ENCODE measurements at places on chromosomes 2 and 18.

GRCh38 chr2:64837116-64837731 is 152.0 kb upstream of the SLC1A4 start:
- no peak for DNase-seq
- no peaks in the 10 kb centered on the region for H3K27me3 ChIP-seq
- no peak overlapping the region for H3K4me3 ChIP-seq
- H3K36me3 ChIP-seq = no peaks in the 10 kb centered on the region
- H3K4me1 ChIP-seq = peaks cover 7% of the 10 kb centered on the region
- no peak overlapping the region for H3K27ac ChIP-seq

- no peaks in the 10 kb centered on the region for H3K27me3 ChIP-seq
- H3K4me3 ChIP-seq = no peak overlapping the region
- peak overlapping the region; percentile 22 for H3K27ac ChIP-seq
- no peaks in the 10 kb centered on the region for H3K4me1 ChIP-seq
These were observed 64.4 kb downstream of the IL1R2 start for GRCh38 chr2:102056079-102056581.

DNA sequence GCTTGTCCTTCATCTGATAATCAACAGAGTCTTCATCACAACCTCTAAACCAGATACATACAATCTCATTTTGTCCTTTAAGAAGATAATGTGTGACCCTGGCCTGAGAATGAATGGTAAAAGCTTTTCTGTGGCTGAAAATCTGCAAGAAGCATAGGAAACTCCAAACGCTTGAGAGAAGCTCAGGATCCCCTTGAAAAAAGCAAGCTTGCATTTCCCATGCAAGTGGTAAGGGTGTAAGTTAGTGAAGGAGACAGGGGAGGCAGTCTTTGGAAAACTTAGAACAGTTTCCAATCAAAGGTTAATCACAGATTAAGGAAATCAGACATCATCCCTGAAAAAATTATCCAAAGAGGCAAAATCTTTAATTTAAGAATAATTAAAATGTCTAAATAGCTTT is 413.6 kb upstream of the SALL3 start:
- no peaks in the 10 kb centered on the region for H3K4me1 ChIP-seq
- H3K4me3 ChIP-seq = no peak overlapping the region
- no peak overlapping the region for H3K27ac ChIP-seq
- no peaks in the 10 kb centered on the region for H3K36me3 ChIP-seq
- H3K27me3 ChIP-seq = no peaks in the 10 kb centered on the region

DNA sequence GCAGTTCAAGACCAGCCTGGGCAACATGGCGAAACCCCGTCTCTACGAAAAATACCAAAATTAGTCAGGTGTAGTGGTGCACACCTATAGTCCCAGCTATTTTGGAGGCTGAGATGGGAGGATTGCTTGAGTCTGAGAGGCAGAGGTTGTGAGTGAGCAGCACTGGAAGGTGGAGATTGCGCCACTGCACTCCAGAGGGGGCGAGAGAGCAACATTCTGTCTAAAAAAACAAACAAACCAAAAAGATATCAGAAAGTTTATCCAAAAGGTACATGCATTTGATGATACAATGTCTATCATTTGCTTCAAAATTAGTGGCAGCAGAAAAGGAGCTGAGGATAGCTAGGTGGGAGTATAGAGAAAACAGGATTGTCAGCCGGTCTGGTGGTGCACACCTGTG is 39.8 kb upstream of the CABLES1 start:
- H3K4me1 ChIP-seq = no peaks in the 10 kb centered on the region
- no peak overlapping the region for H3K27ac ChIP-seq
- no peaks in the 10 kb centered on the region for H3K36me3 ChIP-seq
- H3K27me3 ChIP-seq = no peaks in the 10 kb centered on the region
- H3K4me3 ChIP-seq = no peak overlapping the region
- no peak for DNase-seq

DNA sequence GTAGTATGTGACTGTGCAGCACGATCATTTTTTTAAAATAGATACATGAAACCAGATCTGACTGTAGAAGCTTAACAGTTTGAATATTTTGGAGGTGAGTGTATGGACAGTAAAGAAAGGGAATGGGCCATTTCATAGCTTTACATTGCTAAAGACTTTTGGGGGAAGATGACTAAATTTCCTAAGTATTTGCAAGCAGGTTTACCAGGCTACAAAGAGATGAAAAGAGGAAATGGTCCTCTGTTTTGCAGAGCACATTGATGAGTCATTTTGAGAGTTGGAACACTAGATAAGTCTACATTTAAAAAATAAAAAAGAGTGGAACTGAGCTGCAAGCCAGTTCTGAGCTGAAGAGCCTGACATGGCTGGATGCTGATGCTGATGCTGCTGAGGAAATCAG is 115.7 kb upstream of the LRATD1 start:
- no peaks in the 10 kb centered on the region for H3K27me3 ChIP-seq
- H3K4me3 ChIP-seq = no peak overlapping the region
- H3K27ac ChIP-seq = no peak overlapping the region

Data from aorta (tissue), 5 donors.